Ovary (tissue), 10 donors: ENCODE measurements at places on chromosomes 11 and 22. TPM values are rescaled to one million over a fixed set of nuclear protein-coding genes. Genes with fewer than 3 reads are reported as not detected.

DNA sequence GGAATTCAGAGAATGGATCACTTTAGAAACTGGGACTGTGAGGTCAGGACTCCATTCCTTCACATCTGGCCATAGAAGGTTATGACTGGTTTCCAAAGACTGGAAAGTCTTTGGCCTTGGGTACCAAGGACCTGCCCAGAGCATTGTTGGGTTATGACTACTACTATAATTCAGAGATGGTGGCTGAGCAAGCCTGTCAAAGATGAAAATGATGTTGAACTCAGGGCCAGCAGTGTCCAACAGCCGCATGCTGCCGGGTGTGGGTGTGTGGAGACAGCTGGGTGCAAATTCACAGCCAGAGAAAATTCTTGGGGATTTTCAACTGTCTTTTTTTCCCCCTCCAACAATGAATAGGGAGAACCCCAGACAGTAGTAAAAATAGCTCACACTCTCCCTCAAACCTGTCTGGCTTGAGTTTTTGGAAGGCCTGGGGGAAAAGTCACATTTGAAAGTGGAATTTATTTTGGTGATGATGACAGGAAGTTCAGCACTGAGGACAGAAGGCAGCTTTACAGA, 166.8 kb upstream of the NCAM1 start:
- no peak for DNase-seq

- no peak for DNase-seq
Observed at GRCh38 chr22:45868571-45869339, 108.2 kb downstream of the WNT7B start.

- no peak for DNase-seq
Observed at GRCh38 chr11:31720225-31720624, 90.9 kb downstream of the PAX6 start.

OPCML gene
- 2.8 TPM for polyA plus RNA-seq

CD3E gene
- polyA plus RNA-seq, result 0.94 TPM
